ENCODE measurements at places on chromosomes 4 and X. TPM values are rescaled to one million over a fixed set of nuclear protein-coding genes. Genes with fewer than 3 reads are reported as not detected.

The PSAPL1 gene
- not detected for total RNA-seq

GRCh38 chr4:102557636-102558035 lies 56.5 kb downstream of the NFKB1 start:
- no peak for DNase-seq

- DNase-seq = no peak
Observed at GRCh38 chr4:155441475-155441874, 64.7 kb upstream of the MAP9 start.

The COX7B2 gene
- not detected for total RNA-seq

The PDGFC gene
- total RNA-seq = 8.8 TPM

- no peak for DNase-seq
Observed at GRCh38 chr4:150038335-150039076, 39.7 kb upstream of the DCLK2 start.

The FAM193A gene
- 37.6 TPM for total RNA-seq

The ALB gene
- 0.67 TPM for total RNA-seq

The CNGA1 gene
- total RNA-seq = not detected

The SPANXD gene
- total RNA-seq = not detected

DNA sequence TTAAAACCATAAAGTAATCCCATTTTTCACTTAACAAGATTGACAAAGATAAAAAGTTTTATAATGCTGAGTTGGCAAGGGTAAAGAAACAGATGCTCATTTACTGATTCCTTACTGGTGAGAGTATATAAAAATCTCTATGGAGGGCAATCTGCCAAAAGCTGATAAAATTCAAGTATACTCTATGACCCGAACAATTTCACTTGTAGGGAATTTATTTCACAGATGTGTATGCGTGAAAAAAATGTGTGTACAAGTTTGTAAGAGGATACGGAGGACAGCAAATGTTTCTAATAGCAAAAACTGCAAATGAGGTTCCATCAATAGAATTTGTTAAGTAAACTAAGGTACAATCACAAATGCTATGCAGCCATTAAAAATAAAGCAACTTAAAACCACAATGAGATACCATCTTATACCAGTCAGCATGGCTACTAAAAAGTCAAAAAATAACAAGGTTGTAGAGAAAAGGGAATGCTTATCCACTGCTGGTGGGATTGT lies 23.4 kb downstream of the DHX15 start:
- DNase-seq = no peak

DNA sequence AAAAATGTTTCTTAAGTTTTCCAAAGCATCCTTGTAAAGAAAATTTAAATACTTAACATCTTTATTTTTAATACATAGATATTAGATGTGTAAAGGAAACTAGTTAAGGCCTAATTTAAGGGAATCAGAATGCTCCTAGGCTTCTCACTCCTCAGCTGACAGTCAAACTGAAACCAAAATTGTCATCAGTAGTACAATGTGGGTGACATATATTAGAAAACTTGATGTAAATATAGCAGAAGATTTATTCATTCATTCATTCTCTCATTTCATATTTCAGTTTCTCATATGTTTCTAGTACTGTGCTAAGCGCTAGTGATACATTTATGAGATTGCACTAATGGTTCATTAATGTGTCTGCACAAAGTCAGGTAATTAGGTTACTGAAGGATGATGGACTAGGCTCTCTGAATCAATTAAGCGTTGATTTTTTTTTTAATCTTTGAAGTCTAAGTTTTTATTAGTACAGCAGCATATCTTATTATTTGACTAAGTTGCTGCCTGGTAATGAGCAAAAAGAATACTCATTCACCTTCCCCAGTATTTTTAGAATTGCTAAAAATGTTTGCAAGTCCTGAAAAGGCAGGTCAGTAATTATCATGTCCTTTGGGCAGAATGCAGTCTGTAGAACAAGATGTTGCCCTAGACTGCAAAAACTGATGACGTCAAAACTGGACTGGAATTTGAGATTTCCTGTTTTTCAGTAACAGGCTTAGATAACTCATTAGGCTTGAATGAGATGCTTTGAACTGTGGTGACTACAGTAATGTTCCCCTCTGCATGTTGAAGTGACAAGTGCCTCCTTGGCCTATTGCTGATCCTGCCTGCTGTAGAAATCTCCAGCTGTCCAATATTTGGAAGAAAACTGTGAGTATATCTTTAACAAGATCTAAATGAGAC lies 128.7 kb downstream of the ARHGAP24 start:
- no peak for DNase-seq

The PJA1 gene
- total RNA-seq = 79.9 TPM

GRCh38 chr4:77801260-77801608 lies 17.9 kb downstream of the CNOT6L start:
- DNase-seq = no peak

The TCEAL7 gene
- 98.6 TPM for total RNA-seq

The RHOXF2B gene
- not detected for total RNA-seq

DNA sequence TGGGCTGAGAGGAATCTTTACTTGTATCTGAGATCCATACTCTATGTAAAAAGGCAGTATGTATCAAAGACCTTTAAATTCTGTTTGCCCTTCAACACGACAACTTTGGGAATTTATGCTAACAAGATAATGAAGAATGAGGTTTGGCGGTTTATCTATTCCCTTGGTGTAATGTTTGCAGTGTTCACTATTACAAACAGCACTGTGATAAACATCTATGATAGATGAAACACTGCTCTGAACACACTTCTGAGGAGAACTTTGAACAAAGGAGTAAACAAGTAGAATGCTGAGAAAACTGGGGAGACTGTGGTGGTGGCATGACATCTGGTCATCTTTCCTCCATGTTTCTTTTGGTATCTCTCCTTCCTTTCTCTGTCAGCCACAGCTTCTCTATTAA lies 126.9 kb downstream of the PDE5A start:
- DNase-seq = no peak

DNA sequence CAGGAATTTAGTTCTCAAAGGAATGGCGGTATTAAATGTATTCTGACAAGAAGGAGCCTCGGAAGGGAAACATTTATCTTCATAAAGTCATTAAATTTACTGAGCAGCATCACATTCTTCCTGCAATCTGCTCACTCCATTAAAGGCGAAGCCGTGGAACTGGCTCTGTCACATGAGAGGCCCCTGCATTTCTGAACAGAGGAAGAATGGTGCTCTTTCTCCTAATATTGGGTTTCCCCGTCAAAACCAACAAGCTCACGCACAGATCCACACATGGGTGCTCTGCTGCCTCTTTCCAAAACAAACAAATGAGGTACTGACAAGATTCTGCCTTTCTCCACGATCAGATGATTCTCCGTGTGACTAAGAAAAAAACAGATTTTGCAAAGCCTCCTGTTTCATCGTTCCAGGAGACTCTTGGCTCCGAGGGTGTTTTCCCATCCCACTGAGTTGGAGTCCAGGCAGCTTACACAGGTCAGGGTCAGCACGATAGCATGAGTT lies 191.2 kb downstream of the IDS start:
- no peak for DNase-seq

DNA sequence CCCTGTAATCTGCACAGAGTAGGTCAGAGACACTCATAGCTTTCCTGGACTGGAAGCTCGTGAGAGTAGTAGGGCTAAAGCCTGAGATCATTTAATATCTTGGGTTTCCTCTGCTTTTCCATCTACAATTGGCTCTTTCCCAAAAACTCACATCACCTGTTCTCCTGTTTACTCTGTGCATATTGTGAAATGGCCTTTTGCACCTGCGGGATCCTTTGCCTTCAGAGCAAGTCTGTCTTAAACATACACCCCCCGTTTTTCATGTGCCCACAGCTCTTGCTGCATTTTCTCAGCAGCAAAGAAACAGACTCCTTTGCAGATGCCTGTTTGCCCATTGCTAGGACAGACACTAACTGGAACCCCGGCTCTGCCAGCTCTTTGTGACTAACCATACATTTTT lies 608.3 kb upstream of the PCDH10 start:
- DNase-seq = no peak

DNA sequence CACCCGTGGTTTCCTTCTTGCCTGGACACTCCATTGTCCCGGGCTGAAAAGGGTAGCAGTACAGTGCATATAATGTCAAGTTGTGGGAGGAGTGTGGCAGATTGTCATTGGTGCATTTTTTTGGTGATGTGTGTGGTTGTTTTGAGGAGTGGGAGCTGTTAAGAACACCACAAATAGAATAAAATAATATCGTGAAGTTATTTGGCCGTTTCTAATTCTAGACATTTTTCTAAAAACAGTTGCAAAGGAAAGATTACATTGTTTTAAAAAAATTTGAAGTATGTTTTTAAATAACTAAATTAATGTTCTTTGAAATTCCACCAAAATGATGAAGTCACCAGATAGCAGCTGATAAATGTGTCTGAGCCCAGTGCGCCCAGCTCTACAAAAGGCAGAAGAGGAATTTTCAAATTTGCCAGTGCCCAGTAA lies 1.3 kb downstream of the PKD2 start:
- no peak for DNase-seq

The ADH1A gene
- total RNA-seq = not detected

The MAGEA1 gene
- not detected for total RNA-seq

The REPS2 gene
- total RNA-seq = 68.0 TPM

The WNK3 gene
- total RNA-seq = 19.5 TPM

- no peak for DNase-seq
Observed at GRCh38 chr4:185847352-185848097, 35.5 kb upstream of the SORBS2 start.

DNA sequence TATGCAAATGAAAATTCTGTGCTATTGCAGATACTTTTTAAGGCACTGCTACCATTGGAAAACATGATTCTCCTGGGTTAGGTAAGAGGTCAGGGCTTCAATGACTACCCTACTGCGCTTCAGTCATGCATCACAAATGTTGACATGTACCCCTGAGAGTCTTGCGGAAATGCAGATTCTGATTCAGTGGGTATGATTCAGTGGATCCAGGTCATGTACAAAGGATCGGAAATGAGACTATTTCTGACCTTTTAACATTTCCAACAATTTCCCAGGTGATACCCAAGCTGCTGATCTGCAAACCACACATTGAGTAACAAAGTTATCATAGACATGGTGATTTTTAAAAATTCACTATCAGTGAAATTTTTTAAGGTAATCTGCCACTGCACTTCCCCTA lies 62.6 kb downstream of the DDX53 start:
- DNase-seq = no peak

GRCh38 chr4:3485011-3485791 lies 22.1 kb downstream of the DOK7 start:
- DNase-seq = no peak

The HHIP gene
- 29.3 TPM for total RNA-seq

GRCh38 chr4:37453281-37453998 lies 208.9 kb downstream of the NWD2 start:
- DNase-seq = peak; percentile 81

GRCh38 chr4:107044170-107044569 lies 8.1 kb upstream of the DKK2 start:
- DNase-seq = no peak

DNA sequence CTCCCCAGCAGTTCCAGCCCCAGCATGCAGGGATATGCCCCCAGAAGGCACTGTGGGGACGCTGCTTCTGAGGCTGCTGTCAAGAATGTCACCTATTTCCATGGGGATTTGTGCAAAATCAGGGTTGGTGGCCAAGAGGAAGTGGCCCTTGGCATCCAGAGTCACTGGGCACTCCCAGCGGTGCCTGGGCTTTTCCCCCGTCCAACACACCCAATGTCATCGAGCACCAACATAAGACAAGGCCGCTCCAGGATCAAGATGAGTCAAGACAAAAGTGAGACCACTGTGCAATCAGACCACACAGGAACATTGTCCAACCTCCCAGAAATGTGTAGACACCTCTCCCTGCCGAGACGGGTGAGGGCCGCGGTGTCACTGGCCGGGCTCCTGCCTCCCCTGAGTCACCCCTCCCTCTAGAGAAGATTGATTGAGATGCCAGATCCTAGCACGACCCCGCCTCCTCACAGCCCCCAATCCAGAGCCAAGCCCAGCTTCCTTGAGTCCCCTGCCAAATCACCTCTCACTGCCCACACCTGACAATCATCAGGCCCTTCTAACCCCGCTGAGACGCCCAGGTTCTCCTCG lies 194.3 kb downstream of the AFAP1 start:
- DNase-seq = no peak

DNA sequence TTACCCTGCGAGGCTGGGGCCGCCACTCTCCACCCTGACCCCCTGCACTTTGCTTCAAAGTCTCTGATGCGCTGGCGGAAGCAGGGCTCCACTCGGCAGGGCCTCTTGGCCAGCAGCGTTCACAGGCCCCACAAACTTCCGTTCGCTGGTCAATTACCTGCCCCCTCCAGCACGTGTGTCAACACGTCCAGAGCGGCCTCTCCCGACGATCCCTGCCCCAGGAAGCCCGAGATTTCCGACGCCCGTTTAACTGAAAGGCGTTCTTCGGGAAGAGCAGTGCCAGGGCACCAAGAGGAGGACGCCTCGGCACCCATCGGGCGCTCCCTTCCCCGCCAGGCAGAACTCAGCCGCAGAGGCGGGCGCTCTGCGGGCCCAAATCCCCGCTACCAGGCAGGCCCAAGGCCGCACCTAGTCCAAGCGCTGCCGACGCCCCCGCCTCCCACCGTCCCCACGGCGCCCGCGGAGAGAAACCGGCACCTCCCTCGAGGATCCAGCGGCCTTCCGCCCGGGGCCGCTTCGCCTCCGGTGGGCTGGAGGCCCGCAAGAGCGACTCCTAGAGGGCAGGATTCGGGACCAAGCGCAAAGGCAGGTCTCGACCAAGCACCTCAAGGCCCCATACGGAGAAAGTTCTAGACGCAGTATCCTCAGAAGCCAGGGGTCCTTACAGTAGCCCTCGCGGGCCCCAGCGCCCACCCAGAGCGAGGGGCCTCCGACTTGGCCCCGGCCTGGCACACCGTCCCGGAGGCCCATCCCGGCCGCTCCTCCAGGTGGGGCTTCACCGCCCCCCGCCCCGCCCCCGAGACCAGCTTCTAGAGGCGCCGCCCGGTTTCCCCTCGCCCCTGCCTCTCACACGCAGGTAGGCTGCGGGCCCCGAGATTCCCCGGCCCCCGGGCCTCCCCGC lies 586 bp downstream of the BCAP31 start:
- DNase-seq = no peak

GRCh38 chr4:48342606-48342880 lies 1.2 kb downstream of the SLAIN2 start:
- no peak for DNase-seq

GRCh38 chr4:184760681-184761080 lies 26.8 kb upstream of the CENPU start:
- DNase-seq = no peak

The PGK1 gene
- total RNA-seq = 470 TPM

DNA sequence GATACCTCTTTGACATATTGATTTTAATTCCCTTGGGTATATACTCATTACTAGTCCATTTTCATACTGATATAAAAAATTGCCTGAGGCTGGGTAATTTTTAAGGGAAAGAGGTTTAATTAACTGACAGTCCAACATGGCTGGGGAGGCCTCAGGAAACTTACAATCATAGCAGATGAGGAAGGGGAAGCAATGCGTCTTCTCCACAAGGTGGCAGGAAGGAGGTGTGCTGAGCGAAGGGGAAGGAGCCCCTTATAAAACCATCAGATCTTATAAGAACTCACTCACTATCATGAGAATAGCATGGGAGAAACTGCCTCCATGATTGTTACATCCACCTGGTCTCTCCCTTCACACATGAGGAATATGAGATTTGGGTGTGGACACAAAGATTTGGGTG lies 42.4 kb downstream of the MSX1 start:
- no peak for DNase-seq

Data from dorsolateral prefrontal cortex (tissue), 122 donors.